ENCODE measurements at places on chromosomes 6 and 20. TPM values are rescaled to one million over a fixed set of nuclear protein-coding genes. Genes with fewer than 3 reads are reported as not detected.

Gene MUC21
- not detected for total RNA-seq

GRCh38 chr20:18388860-18389259 is 78.0 kb downstream of the DZANK1 start:
- DNase-seq: no peak

DNA sequence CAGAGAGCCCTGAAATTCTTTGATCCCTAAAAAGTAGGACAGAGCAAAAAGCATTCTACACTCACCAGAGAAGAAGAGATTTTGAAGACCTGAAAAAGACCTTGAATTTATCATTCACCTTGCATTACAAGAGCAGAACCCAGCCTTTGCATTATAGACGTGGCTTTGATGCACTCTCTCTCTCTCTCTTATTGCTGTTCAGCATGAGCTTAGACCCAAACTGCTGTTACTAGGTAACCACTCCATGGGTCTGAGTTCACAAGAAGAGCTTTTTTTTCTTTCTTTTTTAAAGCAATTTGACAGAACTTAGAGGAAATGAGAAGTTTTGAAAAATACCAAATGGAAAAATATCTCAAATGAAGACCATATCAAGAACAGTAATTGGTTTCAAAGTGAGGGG is 44.4 kb downstream of the COL9A1 start:
- no peak for DNase-seq

DNA sequence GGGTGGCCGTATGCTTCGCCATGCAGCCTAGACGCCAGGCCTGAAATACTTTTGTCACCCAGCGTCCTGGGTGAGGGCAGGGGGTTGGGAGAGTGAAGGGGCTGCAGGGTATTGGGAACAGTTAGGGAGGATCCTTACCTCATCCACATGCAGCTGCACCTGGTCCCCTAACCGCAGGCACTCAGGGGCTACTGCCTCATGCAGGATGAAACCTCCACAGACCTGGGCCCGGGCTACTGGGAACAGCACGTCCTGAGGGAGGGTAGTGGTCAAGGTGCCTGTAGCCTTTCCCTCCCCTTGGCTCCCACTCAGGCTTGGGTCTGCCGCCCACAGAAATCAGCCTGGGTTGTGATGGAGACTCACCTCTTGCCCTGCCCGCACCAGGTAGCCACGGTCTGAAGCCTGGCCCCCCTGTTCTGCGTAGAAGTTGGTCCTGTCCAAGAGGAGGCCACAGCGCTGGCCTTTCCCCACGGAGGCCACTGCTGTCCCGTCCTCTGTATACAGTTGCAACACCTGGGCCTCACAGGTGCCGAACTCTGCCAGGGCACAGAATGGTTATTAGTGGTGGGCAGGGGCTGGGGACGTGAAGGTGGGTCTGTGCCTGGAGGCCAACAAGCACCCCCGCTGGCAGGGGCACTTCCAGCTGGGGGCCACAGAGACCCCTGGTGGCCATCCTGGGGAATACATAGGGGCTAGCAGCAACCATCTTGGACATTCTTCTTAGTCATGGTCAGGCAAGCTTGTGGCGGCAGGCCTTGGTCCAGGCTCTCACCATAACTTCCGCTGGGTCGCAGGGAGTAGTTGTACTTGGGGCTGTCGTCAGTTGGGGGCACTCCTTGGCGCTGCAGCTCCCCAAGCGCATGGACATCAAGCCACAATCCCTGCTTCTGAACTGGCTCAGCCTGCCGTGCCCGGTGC is 8.6 kb downstream of the AARS2 start:
- DNase-seq: no peak

Gene PKHD1
- total RNA-seq: 0.10 TPM

Gene ZBTB12
- 8.6 TPM for total RNA-seq

- DNase-seq: no peak
Observed at GRCh38 chr6:21149470-21149869, 444.1 kb upstream of the SOX4 start.

DNA sequence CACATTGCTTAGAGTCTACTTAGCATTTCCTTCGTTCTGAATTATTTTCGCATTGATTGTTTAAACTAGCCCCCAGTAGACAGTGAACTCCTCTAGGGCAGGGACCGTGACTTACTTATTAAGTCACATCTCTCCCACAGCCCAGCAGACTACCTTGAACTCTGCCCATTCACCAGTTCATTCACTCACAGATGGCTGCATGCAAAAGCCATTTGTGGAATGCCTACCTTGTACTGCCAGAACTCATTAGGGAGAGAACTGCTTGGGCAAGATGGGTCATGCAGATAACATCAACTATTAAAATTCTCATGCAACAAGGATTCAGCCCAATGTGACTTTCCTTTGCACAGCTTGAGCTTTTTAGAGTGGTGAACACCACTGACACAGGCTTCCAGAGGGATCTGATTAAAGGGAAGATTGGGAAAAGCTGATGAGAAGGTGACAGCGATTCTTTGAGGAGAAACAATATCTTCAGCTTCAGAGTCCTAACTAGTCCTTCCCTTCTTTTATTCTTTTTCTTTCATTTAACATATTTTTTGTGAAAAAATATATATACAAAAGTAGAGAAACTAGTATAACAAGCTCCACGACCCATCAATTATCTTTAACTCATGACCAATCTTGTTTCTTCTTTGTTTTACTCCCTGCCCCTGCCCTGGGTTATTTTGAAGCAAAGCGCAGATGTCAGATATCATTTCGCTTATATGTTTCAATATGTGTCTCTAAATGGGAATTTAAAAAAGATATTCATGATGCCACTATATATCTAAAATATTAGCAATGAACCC is 273.9 kb downstream of the CDC5L start:
- no peak for DNase-seq

Gene DYNLT2
- total RNA-seq: 4.7 TPM

- peak; percentile 49 for DNase-seq
Observed at GRCh38 chr20:51861726-51862466, 59.6 kb upstream of the SALL4 start.

DNA sequence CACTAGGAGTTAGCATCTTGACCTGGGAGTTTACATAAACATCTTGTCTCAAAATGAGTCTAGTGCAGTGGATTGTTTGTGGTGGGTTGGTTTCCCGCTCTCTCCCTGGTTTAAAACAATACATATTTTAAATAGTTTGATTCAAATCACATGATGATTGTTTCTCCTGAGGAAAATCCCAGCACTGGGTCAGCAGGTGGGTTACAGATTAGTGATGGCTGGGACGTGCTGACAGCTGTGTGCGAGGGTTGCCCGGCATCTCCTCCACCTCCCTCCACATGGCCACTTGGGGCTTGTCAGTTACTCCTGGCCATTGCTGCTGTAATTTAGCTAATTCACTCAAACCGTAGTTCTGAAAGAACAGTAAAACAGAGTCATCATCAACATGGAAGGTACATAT is 306.4 kb upstream of the CITED2 start:
- DNase-seq: no peak

DNA sequence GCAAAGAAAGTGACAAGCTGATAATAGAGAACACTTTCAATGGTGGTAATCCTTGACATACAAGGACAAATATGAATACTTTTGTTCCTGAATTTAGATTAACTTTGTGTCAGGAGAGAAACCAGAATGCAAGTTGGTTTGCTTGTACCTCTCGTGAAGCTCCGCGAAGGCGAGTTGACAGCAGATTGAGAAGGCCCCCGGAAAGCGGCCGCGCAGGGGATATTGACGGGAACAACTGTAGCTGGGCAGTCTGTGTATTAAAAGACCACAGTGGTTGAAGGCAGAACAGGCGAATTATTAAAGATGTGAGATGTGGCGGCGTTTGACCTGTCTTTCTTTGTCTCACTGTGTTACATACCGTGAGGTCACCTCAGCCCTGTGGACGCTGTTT is 175.8 kb upstream of the RALGAPA2 start:
- no peak for DNase-seq

- no peak for DNase-seq
Observed at GRCh38 chr6:40550202-40551101, 36.7 kb downstream of the LRFN2 start.

DNA sequence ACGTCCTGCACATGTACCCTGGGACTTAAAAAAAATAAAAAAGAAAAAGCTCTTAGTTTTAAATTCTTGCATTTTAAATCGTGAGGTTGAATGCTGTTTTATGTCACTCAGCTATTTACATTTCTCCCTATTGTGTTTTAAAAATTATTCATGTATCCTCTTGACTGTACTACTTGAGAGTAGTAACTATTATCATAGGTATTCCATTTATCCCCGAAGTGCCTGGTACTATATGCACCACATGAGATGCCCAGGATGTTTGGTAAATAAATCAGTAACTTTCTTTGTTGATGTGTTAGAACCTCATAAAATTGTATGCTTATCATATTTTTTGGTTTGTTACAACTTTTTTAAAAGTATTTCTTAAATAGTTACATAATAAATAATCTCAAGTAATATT is 18.4 kb downstream of the MAP3K4 start:
- DNase-seq: no peak

GRCh38 chr6:50271817-50272216 is 222.1 kb upstream of the DEFB112 start:
- no peak for DNase-seq

Gene CTCFL
- 0.20 TPM for total RNA-seq

- no peak for DNase-seq
Observed at GRCh38 chr6:63066055-63066704, 145.1 kb upstream of the FKBP1C start.

- DNase-seq: no peak
Observed at GRCh38 chr6:132192631-132193030, 208.6 kb downstream of the MOXD1 start.

Gene NFKBIL1
- total RNA-seq: 9.8 TPM

GRCh38 chr20:41316602-41317545 is 657 bp downstream of the ZHX3 start:
- peak; percentile 38 for DNase-seq

Gene PABPC1L
- 12.0 TPM for total RNA-seq

GRCh38 chr20:10541668-10542411 is 106.7 kb downstream of the SLX4IP start:
- DNase-seq: no peak

Gene DPPA5
- not detected for total RNA-seq

GRCh38 chr6:5786321-5786968 is 220.3 kb downstream of the NRN1 start:
- no peak for DNase-seq

GRCh38 chr6:121867095-121867494 is 431.6 kb downstream of the GJA1 start:
- DNase-seq: no peak

Gene TNNC2
- 1.1 TPM for total RNA-seq

DNA sequence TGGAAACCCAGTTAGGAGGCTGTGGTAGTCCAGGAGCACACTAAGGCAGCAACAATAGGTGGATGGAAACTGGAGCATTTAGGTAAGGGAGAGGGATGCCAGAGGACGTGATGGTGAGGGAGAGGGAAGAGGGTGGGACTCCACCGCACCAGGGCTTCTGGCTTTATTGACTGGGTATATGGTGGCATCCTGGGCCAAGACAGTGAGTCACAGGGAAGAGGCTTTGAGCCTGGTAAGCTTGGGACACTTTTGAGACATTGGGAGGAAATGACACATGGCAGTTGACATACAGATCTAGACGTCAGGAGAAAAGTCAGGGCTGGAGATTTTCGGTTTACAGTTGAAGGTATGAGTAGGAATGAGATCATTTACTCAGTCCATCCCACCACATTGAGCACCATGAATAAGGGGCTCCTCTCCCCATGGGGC is 14.9 kb downstream of the NT5E start:
- DNase-seq: no peak

DNA sequence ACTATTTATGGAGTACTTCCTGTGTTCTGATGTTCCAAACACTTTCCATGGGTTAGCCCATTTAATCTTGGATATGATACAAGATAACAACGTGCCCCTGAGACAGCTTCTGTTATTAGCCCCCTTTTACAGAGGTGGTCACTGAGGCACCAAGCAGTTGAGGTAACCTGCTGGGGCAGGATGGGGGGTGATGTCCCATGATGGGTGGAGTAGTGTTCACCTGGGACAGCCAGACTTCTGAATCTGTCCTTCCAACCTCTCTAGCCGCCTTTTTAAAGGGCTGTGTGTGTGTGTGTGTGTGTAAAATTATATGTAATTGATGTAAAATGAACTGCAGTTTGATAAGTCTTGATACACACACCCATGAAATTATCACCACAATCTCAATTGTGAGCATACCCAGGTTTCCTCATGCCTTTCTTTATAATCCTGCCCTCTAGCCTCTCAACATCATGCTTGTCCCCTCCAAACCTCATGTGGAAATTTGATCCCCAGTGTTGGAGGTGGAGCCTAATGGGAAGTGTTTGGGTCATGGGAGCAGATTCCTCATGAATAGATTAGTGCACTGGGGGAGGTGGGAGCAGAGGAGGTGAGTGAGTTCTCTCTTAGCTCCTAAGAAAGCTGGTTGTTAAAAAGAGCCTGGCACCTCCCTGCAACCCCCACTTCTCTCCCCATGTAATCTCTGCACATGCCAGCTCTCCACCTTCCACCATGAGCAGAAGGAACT is 39.2 kb downstream of the PLAGL2 start:
- DNase-seq: no peak

DNA sequence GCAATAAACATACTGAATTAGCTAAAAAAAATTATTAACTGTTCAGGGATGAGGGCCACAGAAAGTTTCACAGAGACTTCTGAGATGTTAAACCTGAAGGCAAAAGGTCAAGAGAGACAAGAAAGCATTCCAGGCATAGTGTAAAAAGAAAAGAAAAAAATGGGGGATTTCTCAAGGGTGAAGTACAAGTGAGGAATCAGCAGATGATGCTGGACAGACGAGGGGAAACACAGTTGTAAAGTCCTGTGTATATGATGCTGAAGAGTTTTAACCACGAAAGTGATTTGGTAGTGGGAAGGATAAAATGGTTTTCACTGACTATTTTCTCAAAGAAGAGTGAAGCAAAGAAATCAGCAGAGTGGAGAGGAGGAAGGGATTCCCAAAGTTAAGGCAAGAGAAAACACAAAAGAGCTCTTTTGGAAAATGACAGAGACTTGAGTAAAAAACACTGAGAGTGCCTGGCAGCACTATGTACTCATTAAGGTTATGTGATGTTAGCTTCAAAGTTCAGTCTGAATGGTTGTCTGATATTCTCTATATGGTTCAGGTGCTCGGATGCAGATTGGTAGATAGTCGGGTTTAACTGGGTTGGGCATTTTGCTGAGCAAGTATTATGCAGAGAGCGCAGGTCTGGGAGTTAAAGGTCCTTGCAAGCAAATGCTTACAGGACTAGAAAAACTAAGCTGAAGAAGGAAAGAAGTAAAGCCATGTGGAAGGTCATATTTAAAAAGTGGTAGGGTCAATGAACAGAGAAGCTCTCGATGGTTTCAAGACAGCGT is 16.4 kb downstream of the RAB23 start:
- DNase-seq: no peak

DNA sequence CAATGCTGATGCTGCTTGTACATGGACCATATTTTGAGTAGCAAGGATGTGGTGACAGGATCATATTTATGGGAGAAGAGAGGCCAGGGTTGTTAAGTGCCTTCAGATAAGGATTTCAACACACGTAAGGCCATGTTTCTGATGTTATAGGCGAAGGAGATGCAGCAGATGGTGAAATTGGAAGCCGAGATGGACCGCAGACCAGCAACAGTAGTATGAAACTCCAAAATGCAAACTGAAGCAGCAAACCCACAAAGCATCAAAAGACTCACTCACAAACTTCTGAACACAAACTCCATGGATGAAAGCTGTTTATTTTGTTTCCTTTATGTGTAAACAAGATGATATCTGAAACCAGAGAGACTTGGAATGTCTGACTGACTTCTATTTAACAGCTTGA is 35.6 kb upstream of the LAMP5 start:
- DNase-seq: no peak

GRCh38 chr6:20907486-20908071 is 373.3 kb downstream of the CDKAL1 start:
- no peak for DNase-seq

Measured in spinal cord (tissue), 10 donors.